Activated T-cell treated with anti-CD3 and anti-CD28 coated beads, Interleukin-2, amount 50 U/mL, for 72 hours (primary cell): ENCODE measurements at places on chromosomes 3 and 15.

GRCh38 chr3:29286478-29287240, 5.8 kb downstream of the RBMS3 start:
- no peak overlapping the region for H3K27ac ChIP-seq
- H3K27me3 ChIP-seq, result peaks cover 23% of the 10 kb centered on the region
- DNase-seq, result no peak
- peaks cover 38% of the 10 kb centered on the region for H3K4me1 ChIP-seq

- no peaks in the 10 kb centered on the region for H3K27me3 ChIP-seq
- no peak for DNase-seq
- H3K4me3 ChIP-seq, result no peak overlapping the region
Observed at GRCh38 chr15:68725736-68726135, 95.0 kb downstream of the ANP32A start.

GRCh38 chr15:74174958-74175253, 1.4 kb downstream of the ISLR start:
- H3K4me3 ChIP-seq, result no peak overlapping the region
- H3K27me3 ChIP-seq, result no peaks in the 10 kb centered on the region
- DNase-seq, result no peak

DNA sequence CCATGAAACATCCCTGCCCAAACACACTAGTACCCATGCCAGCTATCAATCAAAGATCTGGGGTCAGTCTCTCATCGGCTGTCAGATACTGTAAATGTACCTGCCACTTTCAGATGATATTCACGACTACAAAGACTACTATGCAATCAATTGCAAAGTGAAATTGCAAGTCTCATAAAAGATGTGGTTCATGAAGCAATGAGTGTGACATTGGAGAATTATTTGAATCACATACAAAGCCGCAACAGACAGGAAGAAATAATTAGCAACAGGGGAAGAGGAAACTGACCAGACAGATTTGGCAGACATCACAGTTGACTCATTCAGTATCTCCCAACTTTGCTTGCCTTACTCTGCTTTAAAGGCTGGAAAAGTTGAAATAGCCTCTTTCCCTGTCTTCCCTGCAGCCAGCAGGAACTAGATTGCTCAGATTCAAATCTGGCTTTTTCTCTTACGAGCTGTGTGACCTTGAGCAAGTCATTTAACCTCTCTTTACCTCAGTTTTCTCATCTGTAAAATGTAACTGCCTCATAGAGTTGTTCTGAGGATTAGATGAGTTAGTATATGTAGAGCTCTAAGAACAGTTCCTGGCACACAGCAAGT, 95.7 kb upstream of the C3orf80 start:
- H3K4me3 ChIP-seq, result no peak overlapping the region
- peaks cover 40% of the 10 kb centered on the region for H3K27me3 ChIP-seq
- H3K4me1 ChIP-seq, result peaks cover 15% of the 10 kb centered on the region
- DNase-seq, result no peak
- H3K36me3 ChIP-seq, result no peaks in the 10 kb centered on the region

GRCh38 chr3:12815719-12816118, 19.2 kb downstream of the CAND2 start:
- no peak overlapping the region for H3K27ac ChIP-seq
- H3K4me1 ChIP-seq, result peaks cover 2% of the 10 kb centered on the region
- H3K27me3 ChIP-seq, result no peaks in the 10 kb centered on the region
- H3K36me3 ChIP-seq, result no peaks in the 10 kb centered on the region
- H3K4me3 ChIP-seq, result no peak overlapping the region

- H3K27ac ChIP-seq, result no peak overlapping the region
- H3K27me3 ChIP-seq, result peaks cover 17% of the 10 kb centered on the region
- DNase-seq, result no peak
- no peaks in the 10 kb centered on the region for H3K4me1 ChIP-seq
Observed at GRCh38 chr15:71698030-71698429, 112.3 kb upstream of the NR2E3 start.

- DNase-seq, result no peak
- no peak overlapping the region for H3K4me3 ChIP-seq
- no peak overlapping the region for H3K27ac ChIP-seq
- H3K27me3 ChIP-seq, result peaks cover 10% of the 10 kb centered on the region
- H3K4me1 ChIP-seq, result no peaks in the 10 kb centered on the region
- H3K36me3 ChIP-seq, result no peaks in the 10 kb centered on the region
Observed at GRCh38 chr15:66876421-66876730, 174.3 kb downstream of the SMAD6 start.

DNA sequence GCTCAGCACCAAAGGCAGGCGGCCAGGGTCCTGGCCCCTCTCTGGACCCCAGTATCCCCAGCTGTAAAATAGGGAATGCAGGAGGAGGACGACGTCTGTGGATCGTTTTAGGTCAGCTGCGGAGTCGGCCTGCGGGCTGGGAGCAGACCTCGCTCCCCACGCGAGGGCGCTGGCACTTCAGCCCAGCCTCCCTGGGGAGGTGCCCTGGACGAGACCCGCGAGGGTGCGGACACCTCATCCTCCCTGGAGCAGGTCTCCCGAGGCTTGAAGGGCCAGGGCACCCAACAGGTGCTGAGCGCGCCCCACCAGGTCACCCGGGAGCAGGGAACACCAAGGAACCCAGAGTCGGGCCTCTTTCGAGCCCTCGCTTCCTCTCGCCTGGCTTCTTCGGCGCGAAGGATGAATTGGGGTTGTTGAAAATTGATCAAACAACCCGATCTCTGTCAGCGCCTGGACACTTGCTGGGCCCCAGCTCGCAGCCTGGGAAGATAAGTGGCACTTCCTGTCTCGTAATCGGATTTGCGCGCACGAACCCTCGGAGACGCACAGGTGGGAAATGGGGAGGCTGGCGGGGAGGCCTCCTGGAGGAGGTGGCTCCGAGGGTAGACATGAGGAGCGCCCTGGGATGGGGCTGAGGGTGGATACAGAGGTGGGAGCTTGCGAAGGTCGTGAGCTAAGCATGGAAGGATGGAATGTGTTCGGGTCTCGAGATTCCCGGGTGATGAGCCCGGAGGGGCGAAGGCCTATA, 588 bp upstream of the VIPR1 start:
- H3K4me3 ChIP-seq, result peak overlapping the region; percentile 93
- DNase-seq, result peak; percentile 78
- peaks cover 42% of the 10 kb centered on the region for H3K4me1 ChIP-seq
- peaks cover 41% of the 10 kb centered on the region for H3K27me3 ChIP-seq

GRCh38 chr3:12487786-12488185, 3.5 kb downstream of the TSEN2 start:
- H3K27me3 ChIP-seq, result no peaks in the 10 kb centered on the region
- H3K4me3 ChIP-seq, result no peak overlapping the region
- no peak overlapping the region for H3K27ac ChIP-seq
- H3K4me1 ChIP-seq, result peaks cover 44% of the 10 kb centered on the region

- no peak overlapping the region for H3K4me3 ChIP-seq
- no peaks in the 10 kb centered on the region for H3K4me1 ChIP-seq
- H3K27ac ChIP-seq, result no peak overlapping the region
- H3K27me3 ChIP-seq, result no peaks in the 10 kb centered on the region
Observed at GRCh38 chr3:89216016-89216739, 108.8 kb downstream of the EPHA3 start.
